ENCODE measurements at places on chromosomes 7 and 10.

DNA sequence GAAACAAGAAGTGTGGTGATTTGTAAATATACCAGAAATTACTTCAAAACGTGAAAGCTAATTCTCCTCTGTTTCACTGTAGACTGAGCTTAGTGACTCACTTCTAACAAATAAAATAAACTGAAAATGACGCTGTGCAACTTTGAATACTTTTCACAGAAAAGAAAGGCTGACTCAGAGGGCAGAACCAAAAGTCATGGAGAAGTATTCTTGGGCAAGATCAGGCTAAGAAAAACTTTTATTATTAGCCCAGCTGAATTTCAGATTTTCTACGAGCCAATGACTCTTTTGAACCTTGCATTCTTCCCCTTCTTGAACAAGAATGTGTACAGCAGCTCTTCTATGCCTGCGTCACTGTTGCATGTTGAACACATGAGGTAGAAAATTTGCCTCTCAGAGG lies 527.3 kb upstream of the GHITM start:
- DNase-seq = peak; percentile 29

DNA sequence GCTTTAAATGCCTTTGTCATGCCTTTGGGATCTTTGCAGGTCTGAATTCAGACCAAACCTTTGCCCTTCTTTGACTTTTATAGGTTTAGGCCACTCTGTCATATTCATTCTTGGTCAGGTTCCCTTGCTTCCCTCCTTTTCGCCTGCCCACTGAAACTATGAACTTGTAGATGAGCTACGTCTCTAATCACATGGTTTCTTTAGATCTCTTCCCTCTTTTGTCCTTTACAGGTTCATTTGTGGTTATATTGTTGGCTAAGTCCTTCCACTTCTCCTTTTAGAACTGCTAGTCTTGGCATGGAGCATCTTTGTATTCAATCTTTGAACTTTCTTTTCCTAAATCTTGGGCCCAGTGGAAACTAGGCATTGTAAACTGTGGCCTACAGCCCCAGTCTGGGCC lies 104.0 kb upstream of the ZEB1 start:
- no peak for DNase-seq

GRCh38 chr7:596819-597182 lies 77.2 kb upstream of the PDGFA start:
- DNase-seq = no peak

- DNase-seq = no peak
Observed at GRCh38 chr10:93417266-93417665, 64.9 kb downstream of the MYOF start.

DNA sequence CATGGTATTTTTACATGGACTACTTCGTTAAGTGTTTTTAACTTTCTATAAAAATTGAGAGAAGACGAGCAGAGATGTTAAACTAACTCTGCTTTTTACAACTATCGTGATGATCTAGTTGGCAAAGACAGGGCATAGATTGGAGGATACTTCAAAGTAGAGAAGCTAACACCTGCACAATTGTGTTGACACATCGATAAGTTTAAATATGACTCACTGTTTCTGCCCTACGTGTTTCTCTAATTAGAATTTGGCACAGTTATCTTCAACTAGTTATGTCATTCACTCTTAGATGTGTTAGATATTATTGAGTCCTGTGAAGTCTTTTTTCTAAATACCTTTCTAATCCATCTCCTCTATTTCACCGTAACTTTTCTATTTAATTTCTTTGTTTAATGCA lies 68.5 kb upstream of the FERD3L start:
- DNase-seq = peak; percentile 22

DNA sequence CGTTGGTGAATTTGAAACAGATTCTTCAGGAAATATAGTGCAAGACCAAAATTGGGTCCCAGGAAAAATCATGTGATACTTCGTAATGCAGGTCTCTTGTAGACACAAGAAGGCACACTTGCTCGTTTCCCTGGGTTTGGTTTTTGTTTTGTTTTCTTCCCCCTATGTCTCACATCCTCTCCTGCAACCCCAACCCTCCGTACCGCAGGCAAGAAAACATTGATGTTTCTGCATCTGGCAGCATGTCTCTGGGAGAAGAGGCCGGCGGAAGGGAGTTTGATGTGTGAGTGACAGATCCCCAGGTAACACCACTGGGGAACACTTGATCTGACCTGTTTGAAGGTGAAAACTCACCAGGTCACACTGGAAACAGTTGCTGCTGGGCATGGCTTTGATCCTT lies 718.5 kb downstream of the AUTS2 start:
- peak; percentile 82 for DNase-seq

- DNase-seq = peak; percentile 99
Observed at GRCh38 chr10:13984647-13985155, 346.0 kb downstream of the FRMD4A start.

DNA sequence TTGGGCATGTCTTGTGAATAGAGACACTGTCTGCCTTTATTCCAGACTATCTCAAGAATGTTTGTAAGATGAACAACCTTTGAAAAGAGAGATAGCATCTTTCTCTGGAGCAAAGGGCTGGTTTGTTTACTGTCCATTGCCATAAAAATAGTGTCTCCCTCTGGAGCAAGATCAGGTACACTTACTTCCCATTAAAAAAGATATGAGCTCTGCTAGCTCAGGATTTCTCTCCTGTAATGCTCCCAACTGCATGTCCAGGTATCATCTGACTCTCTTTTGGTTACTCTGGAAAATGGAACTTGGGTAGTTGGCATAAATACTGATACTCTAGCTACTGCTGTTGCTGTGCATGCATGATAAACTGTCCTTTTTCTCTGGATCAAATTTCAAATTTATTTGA lies 381.1 kb downstream of the TFEC start:
- DNase-seq = no peak

DNA sequence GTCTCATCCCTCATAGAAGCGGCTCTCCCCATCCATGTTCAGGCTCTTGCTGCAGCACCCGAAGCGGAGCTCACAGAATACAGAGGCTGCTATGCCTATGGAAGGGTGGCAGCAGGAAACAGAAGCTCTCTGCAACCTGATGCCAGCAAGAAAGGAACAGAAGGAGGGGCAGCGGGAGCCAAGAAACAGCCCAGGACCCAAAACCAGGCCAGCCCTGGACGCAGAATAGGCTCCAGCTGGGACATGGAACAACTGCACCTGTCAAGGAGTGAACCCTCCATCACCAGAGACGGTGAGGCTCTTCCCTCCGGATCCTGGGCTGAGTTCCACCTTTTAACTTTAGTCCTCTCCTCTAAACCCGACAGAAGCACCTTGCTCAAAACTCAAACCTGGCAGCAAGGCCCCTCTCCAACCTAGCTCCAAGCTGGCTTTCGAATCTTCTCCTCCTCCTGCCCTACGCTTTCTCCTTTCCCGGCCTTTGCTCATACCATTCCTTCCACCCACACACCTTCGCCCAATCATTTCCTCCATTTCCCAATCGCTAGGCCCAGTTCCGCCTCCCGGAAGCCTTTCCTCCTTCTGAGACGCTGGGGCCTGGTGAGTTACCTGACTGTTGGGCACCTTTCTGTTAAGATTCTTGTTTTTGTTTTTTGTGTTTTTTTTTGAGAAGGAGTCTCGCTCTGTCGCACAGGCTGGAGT lies 122.8 kb upstream of the ZNF92 start:
- peak; percentile 75 for DNase-seq

GRCh38 chr10:14233566-14233965 lies 97.2 kb downstream of the FRMD4A start:
- no peak for DNase-seq

DNA sequence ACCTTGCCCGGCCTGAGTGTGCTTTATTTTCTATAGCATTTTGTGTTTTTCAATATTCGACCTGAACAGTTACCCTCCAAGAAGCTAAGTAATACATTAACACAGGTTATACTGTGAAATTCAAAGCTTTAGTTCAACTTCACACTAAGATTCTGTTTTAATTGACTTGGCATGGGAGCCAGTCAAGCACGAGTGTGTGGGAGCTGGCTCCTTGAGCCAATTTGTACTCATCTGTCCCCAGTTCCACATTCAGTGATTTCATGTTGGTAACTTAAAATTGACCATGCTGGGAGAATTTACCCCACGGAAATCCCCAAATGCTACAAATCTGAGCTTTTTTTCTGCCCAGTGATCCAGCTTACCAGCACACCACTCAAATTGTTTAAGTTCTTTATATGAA lies 20.3 kb downstream of the TSPAN12 start:
- DNase-seq = no peak

DNA sequence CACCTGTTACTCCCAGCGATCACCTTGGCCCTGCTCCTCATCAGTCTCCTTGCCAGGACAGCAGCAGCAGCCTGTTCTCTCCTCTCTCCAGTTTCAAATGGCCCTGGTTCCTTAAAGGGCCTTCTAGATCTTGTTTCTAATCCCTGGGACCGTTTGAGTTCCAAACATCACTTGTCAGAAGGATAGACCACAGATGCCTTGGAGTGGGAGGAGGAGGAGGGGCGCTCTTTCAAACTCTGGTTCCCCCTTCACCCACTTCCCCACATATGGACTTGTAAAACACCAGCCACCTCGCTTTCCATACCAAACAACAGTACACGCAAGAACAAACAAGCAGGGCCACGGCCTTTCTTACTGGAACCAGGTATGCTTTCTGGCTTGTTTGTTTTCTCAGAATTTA lies 104.8 kb downstream of the PLXNA4 start:
- no peak for DNase-seq

- DNase-seq = no peak
Observed at GRCh38 chr7:136869001-136869961, 829 bp downstream of the CHRM2 start.

DNA sequence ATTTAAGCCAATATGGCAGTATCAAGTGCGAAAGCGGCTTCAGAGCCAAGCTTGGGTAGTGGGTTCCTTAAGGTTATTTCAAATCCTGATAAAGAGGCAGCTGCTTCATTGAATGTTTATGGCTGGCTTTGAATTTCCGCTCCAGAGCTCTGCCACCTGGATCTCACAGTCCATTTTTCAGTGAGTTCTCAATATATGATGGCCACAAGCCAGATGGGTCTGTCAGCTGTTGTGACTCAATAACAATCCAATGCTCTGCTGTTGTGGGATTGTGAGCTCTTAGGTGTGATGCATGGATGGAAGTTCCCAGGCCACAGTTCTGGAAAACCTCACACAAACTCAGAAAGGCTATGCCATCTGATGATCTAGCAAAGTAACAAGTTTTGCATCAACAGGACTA lies 743.8 kb upstream of the LRRN3 start:
- no peak for DNase-seq

DNA sequence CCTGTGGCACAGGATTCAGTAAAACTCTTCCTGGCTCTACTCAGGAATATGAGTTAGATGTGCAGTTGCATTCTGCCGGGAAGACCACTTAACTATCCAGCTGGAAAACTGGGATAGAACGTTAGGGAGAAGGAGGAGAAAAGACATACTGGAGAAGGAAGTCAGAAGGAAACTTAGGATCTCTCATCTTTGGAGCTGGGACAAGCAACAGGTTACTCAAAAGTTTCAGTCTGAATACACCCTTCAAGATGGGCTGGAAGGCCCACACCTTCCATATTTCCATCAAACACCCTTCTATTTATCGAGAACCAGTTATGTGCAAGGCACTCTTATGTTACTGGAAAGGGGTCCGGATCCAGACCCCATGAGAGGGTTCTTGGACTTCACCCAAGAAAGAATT lies 440.4 kb upstream of the NRP1 start:
- no peak for DNase-seq

DNA sequence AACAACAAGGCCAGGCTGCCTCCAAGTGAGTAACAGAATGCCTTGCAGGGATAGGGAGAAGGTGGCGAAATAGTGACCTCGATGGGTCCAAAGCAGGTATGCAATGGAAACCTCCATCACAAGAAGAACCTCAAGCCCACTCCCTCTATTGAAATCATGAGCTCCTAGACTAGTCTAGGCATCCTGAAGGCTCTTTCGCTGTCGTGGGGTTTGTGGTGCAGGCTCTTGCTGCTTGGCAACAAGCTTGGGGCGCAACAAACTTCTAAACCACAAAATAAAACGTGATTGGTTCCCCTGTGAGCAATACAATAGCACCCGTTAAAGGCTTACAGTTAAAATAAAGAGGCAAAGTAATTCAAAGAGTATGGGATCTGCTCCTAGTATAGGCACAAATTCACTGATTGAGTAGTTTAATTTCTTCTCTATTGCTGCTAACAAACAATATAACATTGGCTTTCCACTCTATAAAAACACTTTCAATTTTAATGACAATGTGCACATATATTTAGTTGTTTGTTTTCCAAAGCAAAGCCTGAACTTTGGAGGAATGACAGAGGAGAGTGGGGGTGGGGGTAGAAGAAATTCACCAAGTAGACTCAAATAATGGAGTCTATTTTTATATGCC lies 64.1 kb downstream of the C10orf67 start:
- DNase-seq = no peak

DNA sequence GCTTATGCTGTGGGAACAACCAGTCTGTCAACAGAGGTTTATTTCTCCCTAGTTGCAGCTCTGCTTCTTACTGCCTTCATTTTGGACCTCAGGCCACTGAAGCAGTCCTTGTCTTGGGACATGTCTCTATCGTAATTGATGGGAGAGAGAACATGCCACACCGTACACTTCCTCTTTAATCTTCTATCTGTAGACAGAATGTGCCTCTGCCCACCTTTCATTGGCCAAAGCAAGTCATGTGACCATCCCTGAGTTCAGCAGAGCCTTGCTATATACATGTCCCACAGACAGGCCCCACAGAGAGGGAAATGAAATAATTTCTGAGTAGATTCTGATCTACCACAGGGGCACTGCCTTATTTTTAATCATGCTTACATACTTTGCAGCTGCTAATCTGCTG lies 98.0 kb downstream of the KCND2 start:
- DNase-seq = no peak
